ENCODE measurements at places on chromosomes 5 and 9.

DNA sequence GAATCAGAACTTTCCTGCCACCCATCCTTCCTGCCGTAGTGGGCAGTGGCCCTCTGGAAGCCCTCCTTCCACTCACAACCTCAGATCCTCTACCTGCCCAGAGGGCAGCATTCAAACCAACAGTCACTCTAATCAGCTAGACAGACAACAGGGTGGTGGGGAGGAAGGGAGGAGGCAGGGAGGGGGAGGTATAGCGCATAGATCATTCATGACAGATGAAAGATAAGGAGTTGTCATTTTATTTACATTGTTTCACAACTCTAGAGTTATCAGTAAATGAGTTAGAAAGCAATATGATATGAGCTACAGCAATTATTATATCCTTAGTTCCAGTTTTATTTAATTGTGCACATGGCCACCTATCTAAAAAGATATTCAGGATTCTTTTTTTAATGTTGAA, 852 bp downstream of the IL9 start:
- no peak for DNase-seq

GRCh38 chr5:23614422-23614821, 107.0 kb downstream of the PRDM9 start:
- DNase-seq: no peak

DNA sequence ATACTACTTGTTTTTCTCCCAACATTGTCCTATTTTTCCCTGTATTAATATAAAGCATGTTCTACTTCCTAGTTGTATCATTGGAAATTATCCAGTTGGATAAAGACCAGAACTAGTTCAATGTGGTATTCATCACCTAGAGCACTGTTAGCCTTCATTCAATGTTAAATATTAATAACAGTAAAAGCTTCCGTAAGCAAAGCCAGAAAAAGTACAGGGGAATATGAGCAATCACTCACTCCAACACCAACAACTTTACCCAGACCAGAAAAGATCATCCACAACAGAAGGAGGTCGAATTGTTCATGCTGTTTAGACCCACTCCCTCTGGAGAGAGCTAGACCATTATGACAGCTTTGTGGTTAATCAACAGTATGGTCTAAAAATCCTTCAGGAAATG, 728.4 kb downstream of the MAT2B start:
- DNase-seq: no peak

- no peak for DNase-seq
These were observed 31.9 kb downstream of the ARSB start for GRCh38 chr5:78953092-78953800.

- no peak for DNase-seq
These were observed 15.8 kb downstream of the RICTOR start for GRCh38 chr5:39058178-39058921.

- DNase-seq: no peak
These were observed 47.6 kb downstream of the DCP2 start for GRCh38 chr5:113024076-113024697.

DNA sequence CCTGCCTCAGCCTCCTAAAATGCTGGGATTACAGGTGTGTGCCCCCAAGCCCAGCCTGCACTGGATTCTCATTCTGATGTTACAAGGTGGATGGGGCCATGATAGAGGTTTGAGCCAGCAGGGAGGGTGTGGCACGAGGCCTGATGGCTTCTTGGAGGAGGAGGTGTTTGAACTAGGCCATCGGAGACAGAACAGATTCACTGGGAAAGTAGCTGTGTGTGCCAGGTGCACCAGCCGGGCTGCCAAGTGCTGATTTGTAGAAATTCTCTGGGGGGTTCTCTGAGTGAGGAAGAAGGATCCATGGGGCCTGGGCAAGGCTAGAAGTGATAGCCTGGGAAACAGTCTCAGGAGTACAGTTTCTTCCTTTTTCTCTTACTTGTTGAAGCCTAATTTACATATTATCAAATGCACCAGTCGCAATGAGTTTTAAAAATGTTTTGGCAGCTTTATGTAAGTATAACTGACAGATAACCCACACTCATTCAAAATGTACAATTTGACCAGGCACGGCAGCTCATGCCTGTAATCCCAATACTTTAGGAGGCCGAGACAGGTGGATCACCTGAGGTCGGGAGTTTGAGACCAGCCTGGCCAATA, 31.1 kb upstream of the STXBP1 start:
- no peak for DNase-seq

DNA sequence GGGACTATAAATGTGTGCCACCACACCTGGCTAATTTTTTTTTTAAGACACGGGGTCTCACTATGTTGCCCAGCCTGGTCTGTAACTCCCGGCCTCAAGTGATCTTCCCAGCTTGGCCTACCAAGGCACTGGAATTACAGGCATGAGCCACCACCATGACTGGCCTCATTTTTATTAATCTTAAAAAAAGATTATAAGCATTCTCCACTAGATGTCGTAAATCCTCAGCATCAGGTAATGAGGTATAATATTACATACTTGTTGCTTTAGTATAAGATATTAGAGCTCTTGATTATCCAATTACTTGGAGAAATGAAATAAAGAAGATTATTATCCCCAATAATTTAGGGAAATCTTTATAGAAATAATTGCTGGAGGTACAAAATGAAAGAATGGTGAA, 78.2 kb upstream of the HTR1A start:
- DNase-seq: no peak

- no peak for DNase-seq
These were observed 364.9 kb downstream of the ICE1 start for GRCh38 chr5:5787373-5787772.

DNA sequence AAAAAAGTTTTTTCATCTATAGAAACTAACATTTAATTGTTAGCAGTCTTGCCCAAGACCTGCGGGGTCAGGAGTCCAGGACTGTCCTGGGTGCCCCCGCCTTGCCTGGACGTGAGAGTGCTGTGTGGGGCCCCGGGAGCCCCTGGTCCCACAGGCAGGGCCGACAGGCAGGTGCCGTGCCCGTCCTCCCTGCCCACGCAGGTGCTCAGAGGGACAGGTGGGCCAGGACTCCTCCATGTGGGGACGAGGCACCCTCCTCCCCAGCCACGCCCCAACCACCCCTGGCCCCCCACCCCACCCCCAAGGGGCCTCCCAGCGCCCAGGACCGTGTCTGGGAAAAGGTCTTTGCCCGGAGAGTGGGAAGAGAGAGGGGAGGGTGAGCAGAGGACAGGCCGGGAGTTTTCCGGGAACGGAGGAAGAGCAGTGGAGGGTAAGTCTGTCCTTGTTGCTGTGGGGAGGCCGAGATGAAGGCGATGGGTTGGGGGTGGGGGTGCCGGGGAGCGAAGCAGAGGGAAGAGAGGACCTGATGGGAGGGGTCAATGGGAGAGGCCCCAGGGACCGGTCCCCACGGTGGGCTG, 2.7 kb upstream of the LCN12 start:
- no peak for DNase-seq

DNA sequence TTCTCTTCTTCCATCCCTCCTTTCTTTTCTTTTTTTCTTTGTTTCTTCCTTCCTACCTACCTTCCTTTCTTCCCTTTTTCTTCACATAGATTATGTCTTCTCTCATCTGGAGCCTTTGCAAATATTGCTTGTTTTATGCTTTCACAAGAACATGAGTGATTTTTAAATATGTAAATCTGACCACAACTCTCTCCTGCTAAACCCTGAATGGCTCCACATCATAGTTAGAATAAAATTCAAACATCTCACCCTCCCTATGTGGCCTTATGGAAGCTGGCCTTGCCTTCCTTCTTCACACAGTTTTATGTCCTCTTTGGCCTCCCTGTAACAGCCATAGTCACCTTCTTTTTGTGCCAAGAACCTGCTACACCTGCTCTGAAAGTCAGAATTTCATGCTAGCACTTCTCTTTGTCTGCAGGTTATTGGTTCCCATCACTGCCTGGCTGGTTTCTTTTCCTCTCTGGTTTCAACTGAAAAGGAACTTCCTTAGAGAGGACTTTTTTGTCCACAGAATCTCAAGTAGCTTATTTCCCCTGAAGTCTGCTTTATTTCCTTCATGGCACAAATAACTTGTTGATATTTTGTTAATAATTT, 114.3 kb upstream of the TNC start:
- DNase-seq: no peak

- no peak for DNase-seq
These were observed 23.1 kb downstream of the MAP1B start for GRCh38 chr5:72130351-72130761.

GRCh38 chr5:116303810-116304209, 219.0 kb downstream of the COMMD10 start:
- DNase-seq: no peak

- DNase-seq: no peak
These were observed 48.6 kb upstream of the SPDL1 start for GRCh38 chr5:169534939-169535338.

DNA sequence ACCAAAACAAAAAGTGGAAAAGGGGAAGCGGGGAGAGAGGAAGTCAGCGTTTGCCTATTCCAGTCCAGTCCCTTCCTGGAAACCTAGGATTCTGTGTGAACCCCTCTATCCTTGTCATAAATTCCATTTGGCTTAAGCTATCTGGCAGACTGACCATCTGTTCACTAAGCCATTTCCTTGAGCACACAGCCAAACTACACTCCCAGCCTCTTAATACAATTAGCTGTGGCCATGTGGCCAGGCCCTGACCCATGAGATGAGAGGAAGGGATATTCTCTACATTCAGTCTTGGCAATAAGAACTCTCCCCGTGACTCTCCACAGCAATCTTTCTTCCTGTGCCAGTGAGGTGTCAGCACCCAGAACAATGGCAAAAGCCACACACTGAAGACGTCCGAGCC, 424.8 kb downstream of the TLE1 start:
- no peak for DNase-seq

- no peak for DNase-seq
These were observed 49.0 kb upstream of the ICE1 start for GRCh38 chr5:5373351-5373989.

DNA sequence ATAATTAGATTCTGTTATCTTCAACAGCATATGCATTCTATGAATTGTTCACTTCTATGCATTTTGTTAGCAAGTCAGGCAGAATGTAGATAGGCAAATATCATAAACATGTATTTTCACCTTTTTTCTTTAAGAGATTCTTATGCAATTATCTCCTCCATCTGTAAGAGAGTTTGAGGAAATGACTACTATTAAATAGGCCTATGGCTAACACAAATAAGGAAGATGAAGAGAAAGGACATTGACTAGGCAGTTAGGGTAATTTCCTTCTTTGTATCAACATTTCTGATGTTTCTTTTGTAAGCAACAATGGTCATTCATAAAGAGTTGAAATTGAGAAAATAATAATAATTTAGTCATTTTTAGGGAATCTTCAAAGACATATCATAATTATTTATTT, 145.2 kb upstream of the CDH12 start:
- no peak for DNase-seq

DNA sequence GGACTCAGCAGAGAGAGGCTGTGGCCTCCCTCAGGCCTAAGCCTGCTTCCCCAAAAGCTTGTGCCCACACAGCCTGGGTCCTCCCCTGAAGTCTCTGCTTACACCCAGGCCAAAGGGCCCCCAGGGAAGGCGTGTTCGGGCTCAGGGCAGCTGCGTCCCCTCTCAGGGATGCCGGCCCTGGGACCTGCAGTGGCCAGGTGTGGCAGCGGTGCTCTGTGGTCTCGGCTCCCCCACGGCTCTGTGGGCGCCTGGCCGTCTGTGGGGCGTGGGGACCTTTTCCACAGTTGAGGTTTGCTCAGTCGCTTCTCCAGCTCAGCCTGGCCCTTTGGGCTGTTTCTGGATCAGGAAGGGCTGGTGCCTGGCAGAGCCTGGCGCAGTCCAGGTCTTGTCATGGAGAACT, 75.9 kb downstream of the RXRA start:
- DNase-seq: no peak

- no peak for DNase-seq
These were observed 67.1 kb downstream of the GRAMD2B start for GRCh38 chr5:126490167-126490940.

- no peak for DNase-seq
These were observed 215.2 kb downstream of the TLE1 start for GRCh38 chr9:81474125-81474524.

- DNase-seq: no peak
These were observed 241.1 kb downstream of the GADD45G start for GRCh38 chr9:89845862-89846261.

GRCh38 chr5:167801999-167802398, 489.4 kb upstream of the WWC1 start:
- no peak for DNase-seq

GRCh38 chr9:7150153-7150890, 392.5 kb downstream of the KDM4C start:
- no peak for DNase-seq

GRCh38 chr9:112037281-112038016, 137.6 kb downstream of the SUSD1 start:
- peak; percentile 46 for DNase-seq

- no peak for DNase-seq
These were observed 471.3 kb downstream of the MAT2B start for GRCh38 chr5:163976696-163977095.

- DNase-seq: no peak
These were observed 42.5 kb downstream of the SEMA4D start for GRCh38 chr9:89455356-89455824.

DNA sequence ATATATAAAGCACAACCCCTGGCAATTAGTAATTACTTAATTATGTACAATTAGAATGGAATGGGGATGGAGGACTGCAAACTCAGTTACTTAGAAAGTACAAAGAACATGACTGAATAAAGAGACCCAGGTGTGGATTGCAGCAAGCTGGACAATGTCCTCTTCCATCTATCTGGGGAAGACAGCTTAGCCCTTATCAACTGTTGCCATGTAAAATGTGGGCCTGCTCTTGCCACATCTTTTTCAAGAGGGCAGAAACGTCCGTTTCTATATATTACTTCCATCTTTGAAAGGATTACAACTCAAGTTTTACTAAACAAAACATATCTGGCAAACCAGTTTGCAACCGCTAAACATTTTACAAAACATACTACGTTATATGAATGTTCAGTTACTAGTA, 26.2 kb downstream of the GOLPH3 start:
- no peak for DNase-seq

GRCh38 chr5:56313596-56313995, 80.5 kb upstream of the ANKRD55 start:
- DNase-seq: no peak

- DNase-seq: no peak
These were observed 76.6 kb upstream of the ASTN2 start for GRCh38 chr9:117491491-117491890.

GRCh38 chr5:149588936-149589335, 7.6 kb downstream of the ARHGEF37 start:
- DNase-seq: no peak

DNA sequence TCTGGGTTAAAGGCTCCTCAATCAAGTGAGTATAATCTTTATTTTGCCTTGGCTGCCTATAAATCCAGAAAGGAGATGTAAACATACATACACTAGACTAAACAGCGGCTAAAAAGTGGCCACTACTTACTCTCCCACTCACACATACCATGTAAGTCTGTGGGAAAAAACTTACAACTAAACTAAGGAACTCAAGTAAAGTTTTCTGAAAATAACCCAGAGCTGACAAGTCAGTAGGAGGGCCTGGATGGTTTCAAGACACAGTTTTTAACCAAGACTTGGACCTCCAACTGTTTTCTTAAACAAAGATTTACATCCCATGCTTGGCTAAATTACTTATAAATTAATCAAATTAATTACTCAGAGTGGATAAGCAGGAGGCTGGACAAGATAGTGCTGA, 64.5 kb downstream of the CEP120 start:
- DNase-seq: no peak

- no peak for DNase-seq
These were observed 68.8 kb downstream of the KIF4B start for GRCh38 chr5:155082401-155082800.

Data from GM18507 (cell line).